Fibroblast of the conjunctiva (primary cell): ENCODE measurements at places on chromosomes 12 and 14.

- DNase-seq, result peak; percentile 6
Observed at GRCh38 chr12:126874427-126875026, 1392.4 kb upstream of the TMEM132C start.

GRCh38 chr12:111788178-111788654, 21.5 kb downstream of the ALDH2 start:
- peak; percentile 71 for DNase-seq

GRCh38 chr14:34181338-34181737, 230.5 kb upstream of the EGLN3 start:
- DNase-seq, result no peak

DNA sequence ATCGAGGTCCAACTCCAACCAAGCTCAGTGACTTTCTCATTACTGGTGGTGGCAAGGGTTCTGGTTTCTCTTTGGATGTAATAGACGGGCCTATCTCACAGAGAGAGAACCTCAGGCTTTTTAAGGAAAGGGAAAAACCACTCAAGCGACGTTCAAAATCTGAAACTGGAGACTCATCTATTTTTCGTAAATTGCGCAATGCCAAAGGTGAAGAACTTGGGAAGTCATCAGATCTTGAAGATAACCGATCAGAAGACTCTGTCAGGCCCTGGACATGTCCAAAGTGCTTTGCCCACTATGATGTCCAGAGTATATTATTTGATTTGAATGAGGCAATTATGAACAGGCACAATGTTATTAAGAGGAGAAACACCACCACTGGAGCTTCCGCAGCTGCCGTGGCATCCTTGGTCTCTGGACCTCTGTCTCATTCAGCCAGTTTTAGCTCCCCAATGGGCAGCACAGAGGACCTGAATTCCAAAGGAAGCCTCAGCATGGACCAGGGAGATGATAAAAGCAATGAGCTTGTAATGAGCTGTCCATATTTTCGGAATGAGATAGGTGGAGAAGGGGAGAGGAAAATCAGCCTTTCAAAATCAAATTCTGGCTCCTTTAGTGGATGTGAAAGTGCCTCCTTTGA, 343.5 kb upstream of the RGS6 start:
- DNase-seq, result no peak

DNA sequence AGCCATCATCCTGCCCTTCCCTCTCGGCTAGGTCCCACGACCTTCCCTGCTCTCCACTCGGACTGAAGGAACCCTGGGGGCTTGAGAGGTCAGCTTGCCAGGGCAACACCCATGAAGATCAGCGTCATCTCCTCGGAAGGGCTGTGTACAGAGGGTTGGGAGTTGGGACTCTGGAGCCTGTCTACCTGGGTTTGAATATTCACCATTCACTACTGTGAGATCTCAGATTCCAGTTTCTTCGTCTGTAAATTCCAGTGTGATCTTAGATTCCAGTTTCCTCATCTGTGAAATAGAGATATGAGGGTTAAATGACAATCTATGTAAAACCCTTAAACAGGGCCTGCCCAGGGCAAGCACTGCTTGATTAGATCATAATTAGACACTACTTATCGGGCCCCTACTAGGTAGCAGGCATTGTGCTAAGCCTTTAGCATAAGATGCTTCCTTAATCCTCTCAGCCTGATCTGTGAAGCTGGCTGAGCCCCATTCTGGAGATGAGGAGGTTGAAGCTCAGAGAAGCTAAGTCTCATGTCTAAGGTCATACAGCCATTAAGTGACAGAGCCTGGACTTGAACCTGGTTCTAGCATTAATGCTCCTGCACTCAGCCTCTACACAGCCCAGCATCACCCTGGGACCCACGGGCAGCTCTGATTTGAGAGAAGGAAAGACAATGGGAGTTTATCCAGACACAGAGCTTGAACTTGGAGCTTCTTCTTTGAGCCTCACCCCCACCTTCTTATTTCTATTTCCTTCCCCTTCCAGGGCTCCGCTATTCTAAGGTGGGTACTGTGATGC, 612 bp upstream of the ZDHHC22 start:
- no peak for DNase-seq

DNA sequence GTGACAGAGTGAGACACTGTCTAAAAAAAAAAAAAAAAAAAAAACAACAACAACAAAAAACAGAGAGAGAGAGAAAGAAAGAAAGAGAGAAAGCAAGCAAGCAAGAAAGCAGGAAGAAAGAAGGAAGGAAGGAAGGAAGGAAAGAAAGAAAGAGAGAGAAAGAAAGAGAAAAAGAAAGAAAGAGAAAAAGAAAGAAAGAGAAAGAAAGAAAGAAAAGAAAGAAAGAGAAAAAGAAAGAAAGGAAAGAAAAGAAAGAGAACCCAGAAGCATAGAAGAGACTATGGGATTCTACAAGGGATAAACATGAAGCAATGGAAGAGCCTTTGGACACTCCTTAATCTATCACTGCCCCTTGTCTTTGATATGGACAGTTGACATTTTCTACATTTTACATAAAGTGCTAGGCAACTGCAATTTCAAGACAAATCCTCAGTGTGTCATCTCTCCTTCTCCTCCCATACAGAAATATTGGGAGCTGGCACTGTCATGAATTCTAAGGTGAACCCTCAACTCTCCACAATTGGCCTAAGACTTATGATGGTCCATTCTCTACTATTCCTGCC, 151.9 kb upstream of the CPM start:
- DNase-seq, result no peak

DNA sequence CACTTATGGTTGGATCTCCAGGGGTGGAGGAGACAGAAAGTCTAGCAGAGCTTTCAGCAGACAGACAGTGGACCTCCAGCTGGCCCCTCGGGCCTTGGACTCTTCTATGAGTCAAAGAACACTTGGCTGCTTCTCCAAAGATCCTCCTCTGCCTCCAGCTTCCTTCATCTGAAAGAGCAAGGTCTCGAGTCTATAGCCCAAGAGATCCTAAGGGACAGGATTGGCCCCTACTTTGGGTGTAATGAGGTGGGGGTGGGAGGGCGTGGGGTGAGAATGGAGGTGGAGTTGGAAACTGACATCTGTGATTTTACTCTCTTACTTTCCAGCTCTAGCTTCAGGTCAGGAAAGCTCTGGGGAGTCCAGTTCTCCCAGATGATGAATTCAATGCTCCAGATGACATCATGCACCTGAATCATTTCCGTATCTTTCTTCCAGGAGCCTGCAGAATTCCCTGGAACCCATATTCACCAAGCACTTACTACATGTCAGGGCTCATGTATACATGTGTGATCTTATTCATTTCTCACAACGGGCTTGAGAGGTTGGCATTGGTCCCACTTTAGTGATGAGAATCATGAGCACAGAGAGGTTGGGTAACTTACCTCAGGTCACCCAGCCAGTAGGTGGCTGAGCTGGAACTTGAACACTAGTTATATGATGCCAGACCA, 10.2 kb upstream of the PGF start:
- no peak for DNase-seq

GRCh38 chr12:101773650-101774162, 34.4 kb upstream of the SYCP3 start:
- DNase-seq, result peak; percentile 56

DNA sequence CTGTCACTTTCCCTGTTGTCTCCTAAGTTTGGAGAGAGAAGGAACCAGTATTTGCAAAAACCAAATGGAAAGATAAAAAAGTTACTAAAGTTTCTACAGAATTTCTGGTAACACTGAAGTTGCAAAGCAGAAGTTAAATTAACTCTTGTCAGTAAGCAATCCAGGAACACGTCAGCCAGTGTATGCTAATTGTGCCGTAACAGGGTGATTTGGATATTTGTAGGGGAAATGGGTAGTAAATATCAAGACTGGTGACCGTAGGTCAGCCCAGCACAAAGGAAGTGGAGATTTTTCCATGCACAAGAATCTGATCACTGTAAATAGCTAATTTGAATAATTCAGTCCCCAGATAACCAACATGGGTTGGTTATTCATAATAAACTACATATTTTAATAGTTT, 2.3 kb downstream of the CDKN1B start:
- DNase-seq, result no peak

GRCh38 chr12:49482095-49483051, 56.5 kb upstream of the KCNH3 start:
- no peak for DNase-seq

DNA sequence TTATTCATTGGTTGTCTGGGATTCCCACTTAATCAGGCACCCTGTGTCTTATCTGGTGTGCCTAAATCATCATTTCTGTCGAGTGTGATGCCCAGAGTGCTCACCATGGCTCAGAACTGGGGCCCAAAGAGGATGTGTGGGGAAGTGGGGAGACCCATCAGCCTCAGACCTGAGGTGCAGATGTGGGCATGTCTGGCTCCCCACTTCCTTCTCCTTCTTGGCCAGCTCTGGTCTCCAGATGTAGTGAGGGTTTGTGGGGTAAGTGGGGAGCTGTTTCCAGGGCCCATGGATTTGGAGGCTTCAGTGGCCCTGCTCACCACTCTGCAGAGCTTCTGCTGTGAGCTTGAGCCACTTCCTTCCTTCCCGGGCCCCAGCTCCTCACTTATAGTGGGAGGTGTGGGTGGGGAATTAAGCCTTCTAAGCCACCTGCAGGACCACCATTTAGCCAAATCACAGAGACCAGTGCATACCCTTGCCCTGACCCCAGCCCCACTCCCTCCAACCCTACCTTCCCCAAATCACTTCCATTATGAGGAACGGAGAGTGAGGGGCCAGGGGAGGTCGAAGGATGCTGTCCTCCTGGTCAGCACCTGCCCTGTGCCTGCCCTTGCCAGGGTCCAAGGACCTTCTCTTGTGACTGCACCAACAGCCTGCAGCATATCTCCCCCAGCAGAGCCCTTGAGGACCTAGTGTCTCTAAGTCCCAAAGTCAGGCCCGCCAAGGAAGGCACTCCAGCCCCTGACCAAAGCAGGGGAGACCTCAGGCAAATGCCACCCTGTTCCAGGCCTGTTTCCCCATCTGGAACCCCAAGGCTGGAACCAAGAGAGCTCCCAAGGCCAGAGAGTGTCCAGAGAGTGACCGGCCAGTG, 278.2 kb upstream of the RTL1 start:
- no peak for DNase-seq

DNA sequence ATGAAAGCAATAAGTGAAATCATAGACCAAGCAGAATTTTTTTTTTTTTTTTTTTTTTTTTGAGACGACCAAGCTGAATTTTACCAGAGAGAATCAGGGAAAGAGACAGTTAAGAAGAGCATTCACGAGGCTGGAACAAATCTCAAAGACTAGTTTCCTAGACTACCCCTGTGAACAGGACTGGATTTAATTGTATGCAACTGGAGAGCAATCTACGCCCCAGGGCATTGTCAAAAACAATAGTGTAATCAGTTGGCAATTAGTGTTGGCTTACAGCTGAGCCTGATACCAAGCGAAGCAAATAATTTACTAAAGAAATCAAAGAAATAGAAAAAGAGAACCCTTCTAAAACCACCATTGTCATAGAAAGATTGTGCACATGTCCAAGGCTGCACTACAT, 232.9 kb upstream of the CPNE8 start:
- DNase-seq, result no peak

GRCh38 chr14:89212386-89213235, 204.4 kb downstream of the FOXN3 start:
- DNase-seq, result no peak

GRCh38 chr14:94451826-94452225, 774 bp downstream of the SERPINA11 start:
- no peak for DNase-seq

- DNase-seq, result no peak
Observed at GRCh38 chr12:89538897-89539296, 13.1 kb upstream of the POC1B start.

GRCh38 chr12:77882709-77883108, 52.0 kb downstream of the NAV3 start:
- DNase-seq, result no peak

DNA sequence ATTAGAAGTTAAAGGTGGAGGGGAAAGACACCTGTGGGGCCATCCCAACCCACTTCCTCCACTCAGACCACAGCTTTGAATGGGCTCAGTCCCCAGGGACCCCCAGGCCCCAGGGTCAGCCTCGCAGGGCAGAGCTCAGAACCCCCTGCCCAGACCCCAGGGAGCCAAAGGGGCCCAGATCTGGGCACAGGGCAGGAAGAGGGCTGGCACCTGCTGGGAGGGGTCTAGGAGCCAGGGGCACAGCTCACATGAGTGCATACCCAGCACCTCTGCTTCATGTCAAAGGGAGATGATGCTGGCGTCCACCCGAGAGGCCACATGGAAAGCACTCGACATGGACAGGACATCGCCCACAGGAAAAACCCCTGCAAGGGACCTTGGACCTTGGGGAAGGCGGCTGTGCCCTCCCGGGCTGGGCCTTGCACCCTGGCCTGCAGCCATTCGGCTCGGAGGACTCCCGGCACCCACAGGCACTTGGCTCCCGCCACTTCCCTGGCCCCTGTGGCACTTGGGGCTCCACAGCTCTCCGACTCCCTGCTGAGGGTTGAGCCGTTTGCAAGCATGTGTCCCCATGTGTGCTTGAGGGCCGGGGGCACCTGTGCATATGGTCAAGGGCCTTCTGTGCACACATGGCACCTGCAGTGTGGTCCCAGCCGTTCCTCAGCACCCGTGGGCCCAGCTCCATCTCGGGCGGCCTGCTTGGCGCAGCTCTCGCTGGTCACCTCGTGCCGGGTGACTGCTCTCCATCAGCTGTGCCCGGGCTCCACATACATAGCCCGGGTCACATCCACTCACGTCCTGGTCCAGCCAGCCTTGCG, 7.8 kb upstream of the AMN start:
- DNase-seq, result no peak

- no peak for DNase-seq
Observed at GRCh38 chr12:56188778-56189098, 545 bp downstream of the SMARCC2 start.

DNA sequence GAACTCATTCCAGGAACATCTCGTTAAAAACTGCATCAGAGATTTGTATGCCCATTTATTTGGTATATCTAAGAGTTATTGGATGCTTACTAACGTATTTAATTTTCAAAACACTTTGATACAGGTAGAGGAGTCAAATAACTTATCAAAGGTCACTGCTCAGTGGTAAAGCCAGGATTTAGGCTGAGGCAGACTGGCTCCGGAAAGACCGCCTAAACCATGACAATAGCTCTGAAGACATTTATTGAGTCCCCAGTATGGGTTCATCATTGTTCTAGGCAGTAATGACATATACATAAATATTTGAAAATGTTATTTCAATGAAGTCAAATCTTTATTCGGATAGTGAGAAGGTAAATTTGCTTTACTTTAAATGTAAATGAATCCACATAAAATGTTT, 30.3 kb downstream of the WBP11 start:
- DNase-seq, result no peak

DNA sequence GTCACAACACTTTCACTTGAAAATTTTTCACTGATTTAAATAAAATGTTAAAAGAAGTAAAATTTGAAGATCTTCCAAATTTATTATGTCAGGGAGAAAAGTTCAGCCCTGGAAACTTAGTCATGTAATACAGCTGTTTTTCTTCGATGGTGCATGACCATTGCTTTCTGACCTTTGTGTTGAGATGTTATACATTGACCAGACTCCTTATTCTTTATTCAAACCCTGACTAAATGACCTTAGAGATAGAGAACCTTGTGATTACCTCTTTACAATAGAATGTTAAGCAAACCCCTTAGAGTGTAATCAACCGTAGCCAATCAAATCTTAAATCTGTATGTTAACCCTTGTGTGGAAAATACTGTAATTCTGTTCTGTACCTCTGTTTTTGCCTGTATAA, 34.5 kb downstream of the PLCZ1 start:
- DNase-seq, result no peak

GRCh38 chr14:32709027-32709426, 229.7 kb upstream of the NPAS3 start:
- DNase-seq, result peak; percentile 60
